Body of pancreas (tissue), 4 donors: ENCODE measurements at places on chromosomes 2 and 18. TPM values are rescaled to one million over a fixed set of nuclear protein-coding genes. Genes with fewer than 3 reads are reported as not detected.

DNA sequence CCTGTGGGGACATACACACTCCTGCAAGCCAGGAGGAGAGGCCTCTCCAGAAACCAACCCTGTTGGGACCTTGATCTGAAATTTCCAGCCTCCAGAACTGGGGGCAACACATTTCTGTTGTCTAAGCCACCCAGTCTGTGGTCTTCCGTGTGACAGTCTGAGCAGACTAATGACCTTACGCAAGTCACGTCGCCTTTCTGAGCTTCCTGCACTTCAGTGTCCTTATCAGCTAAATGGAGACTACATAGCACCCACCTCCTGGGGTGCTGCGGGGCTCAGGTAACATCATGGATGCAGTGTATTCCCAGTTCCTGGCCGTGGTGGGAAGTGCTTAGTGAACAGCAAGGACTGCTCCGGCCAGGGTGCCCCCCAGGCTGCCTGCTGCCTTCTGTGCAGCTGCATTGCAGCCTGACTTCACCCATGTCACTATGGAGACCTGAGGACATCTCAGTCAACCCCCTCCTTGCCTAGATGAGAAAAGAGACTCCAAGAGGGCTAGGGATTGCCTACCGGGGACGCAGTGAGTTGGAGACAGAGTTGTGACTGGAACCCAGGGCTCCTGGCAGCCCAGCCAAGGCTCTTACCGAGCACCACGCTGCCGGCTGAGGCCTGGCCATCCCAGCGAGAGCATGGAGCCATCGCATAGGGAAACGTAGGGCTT lies 61.2 kb upstream of the FZD5 start:
- DNase-seq: no peak

GRCh38 chr2:126656431-126657147 lies 631 bp downstream of the GYPC start:
- DNase-seq: no peak

Gene EFHD1
- total RNA-seq: 4.0 TPM

GRCh38 chr2:239602290-239603282 lies 201.8 kb upstream of the HDAC4 start:
- DNase-seq: no peak

DNA sequence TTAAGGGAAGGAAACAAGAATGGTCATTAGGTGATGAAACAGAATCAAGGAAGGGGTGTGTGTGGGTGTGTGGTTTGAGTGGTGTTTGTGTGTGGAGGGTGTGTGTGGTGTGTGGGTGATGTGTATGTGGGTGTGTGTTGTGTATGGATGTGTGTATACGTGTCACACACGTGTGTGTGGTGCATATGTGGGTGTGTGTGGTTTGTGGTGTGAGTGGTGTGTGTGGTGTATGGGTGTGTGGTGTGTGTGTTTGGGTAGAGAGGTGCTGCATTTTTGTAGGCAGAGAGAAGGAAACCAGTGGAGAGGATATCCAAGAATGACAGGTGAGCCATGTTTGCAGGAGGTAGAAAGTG lies 1.1 kb upstream of the CEP192 start:
- DNase-seq: no peak

GRCh38 chr2:219477815-219478214 lies 20.9 kb upstream of the GMPPA start:
- DNase-seq: no peak
